ENCODE measurements at places on chromosomes 3 and 15.

DNA sequence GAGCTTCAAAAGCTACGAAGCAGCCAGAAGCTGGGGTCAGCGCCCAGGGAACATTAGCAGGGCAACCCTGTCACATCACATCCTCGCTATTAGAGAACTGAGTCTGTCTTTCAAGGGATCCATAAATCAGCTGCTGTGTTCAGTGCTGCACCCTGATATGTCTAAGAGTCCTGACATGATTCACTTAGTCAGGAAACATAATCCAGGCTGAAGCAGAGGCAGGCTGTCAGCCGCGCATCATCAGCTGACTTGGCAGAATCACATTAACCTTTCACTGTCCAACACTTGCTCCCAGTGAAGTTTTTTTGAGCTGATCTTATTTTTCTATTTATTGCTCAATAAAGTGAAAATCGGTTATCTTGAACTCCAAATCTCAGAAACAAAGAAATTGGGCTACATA is 23.5 kb downstream of the MYH15 start:
- H3K27me3 ChIP-seq, result no peaks in the 10 kb centered on the region
- no peaks in the 10 kb centered on the region for H3K4me1 ChIP-seq
- no peaks in the 10 kb centered on the region for H3K36me3 ChIP-seq
- no peak overlapping the region for H3K27ac ChIP-seq

GRCh38 chr3:56219894-56220805 is 248.1 kb downstream of the ERC2 start:
- no peaks in the 10 kb centered on the region for H3K27me3 ChIP-seq
- H3K4me1 ChIP-seq, result no peaks in the 10 kb centered on the region
- DNase-seq, result no peak
- H3K27ac ChIP-seq, result no peak overlapping the region

GRCh38 chr3:133209871-133210550 is 171.8 kb downstream of the TMEM108 start:
- no peaks in the 10 kb centered on the region for H3K4me1 ChIP-seq
- no peaks in the 10 kb centered on the region for H3K36me3 ChIP-seq
- no peak overlapping the region for H3K27ac ChIP-seq
- no peaks in the 10 kb centered on the region for H3K27me3 ChIP-seq
- H3K4me3 ChIP-seq, result no peak overlapping the region

DNA sequence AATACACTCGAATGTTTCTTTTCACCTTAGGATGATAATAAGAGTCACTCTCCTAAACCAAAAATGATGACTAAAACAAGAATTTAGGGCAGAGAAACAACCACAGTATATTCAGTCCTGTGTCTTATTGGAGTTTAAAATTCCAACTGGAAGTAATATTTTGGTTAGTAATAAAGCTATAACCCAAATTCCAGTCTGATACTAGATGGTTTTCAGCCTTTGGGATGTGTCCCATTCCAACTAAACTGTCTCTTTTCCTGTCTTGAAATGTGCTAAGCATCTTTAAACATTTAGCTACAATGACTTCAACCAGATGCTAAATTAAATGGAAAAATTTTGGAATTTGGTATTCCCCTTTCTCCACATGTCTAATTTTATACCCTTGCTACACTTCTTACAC is 510.0 kb downstream of the ROBO1 start:
- H3K27me3 ChIP-seq, result no peaks in the 10 kb centered on the region
- no peak overlapping the region for H3K27ac ChIP-seq
- H3K4me1 ChIP-seq, result no peaks in the 10 kb centered on the region
- no peak overlapping the region for H3K4me3 ChIP-seq

GRCh38 chr15:47824147-47824546 is 106.8 kb downstream of the SEMA6D start:
- H3K36me3 ChIP-seq, result no peaks in the 10 kb centered on the region
- no peak overlapping the region for H3K4me3 ChIP-seq
- DNase-seq, result no peak
- H3K4me1 ChIP-seq, result no peaks in the 10 kb centered on the region
- H3K27ac ChIP-seq, result no peak overlapping the region
- no peaks in the 10 kb centered on the region for H3K27me3 ChIP-seq

DNA sequence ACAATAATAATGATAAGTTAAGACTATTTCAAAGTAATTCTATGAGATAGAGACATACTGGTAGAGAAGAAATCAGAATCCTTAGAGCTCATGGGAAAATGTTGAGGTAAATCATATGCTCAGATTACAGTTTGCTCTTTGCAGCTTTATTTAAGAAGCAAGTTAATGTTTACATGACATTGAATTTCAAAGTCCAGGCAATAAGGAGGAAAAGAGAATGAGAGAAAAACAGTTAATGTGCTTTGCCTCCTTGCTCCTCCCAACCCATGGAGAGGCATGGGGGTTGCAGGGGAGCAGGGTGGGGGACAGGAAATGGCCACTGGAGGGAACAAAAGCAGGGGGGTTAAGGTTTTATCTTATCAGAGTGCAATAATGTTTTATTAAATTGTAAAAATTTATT is 42.2 kb upstream of the ZBTB38 start:
- H3K27ac ChIP-seq, result no peak overlapping the region
- H3K27me3 ChIP-seq, result no peaks in the 10 kb centered on the region
- H3K4me3 ChIP-seq, result no peak overlapping the region
- no peaks in the 10 kb centered on the region for H3K36me3 ChIP-seq
- no peak for DNase-seq

DNA sequence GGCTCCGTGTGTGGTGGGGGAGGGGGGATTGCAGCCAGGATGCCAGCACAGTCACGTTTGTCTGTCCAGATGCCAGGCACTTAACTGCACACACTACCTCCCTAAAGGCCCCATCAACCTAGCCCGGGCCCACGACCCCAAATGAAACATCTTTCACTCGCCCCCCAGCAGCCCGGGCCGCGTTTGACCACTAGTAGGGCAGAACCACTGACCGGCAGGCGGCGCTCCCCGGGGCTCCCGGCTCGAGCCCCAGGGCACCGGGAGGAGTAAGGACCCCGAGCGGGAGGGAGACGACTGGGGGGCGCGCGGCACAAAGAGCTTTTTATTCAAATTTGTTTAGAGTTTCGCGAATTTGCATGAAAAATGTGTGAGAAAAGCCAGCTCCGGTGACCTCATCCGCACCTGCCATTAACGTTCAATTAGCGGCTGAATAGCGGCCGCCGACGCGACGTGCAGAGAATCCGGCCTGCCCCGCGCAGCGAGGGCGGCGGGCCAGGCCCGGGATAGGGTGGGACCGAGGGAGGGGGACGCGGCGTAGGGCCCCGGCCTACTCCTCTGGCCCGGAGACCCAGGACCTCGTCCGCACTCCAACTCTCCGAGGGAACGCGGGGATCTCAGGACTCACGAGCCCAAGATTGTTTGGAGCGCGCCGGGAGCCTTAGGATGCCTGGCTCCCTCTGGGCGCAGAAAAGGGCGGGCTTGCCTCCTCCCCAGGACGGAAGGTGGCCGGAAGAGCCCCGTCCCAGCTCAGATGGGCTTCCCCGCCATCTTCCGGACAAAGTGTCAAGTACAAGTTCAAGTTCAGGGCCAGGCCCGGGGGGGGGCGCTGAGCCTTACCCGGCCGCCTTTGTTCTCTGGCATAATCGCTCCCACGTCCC is 64.9 kb upstream of the POLG start:
- no peak overlapping the region for H3K4me3 ChIP-seq
- DNase-seq, result peak; percentile 79
- H3K4me1 ChIP-seq, result no peaks in the 10 kb centered on the region
- no peaks in the 10 kb centered on the region for H3K36me3 ChIP-seq
- no peaks in the 10 kb centered on the region for H3K27me3 ChIP-seq

DNA sequence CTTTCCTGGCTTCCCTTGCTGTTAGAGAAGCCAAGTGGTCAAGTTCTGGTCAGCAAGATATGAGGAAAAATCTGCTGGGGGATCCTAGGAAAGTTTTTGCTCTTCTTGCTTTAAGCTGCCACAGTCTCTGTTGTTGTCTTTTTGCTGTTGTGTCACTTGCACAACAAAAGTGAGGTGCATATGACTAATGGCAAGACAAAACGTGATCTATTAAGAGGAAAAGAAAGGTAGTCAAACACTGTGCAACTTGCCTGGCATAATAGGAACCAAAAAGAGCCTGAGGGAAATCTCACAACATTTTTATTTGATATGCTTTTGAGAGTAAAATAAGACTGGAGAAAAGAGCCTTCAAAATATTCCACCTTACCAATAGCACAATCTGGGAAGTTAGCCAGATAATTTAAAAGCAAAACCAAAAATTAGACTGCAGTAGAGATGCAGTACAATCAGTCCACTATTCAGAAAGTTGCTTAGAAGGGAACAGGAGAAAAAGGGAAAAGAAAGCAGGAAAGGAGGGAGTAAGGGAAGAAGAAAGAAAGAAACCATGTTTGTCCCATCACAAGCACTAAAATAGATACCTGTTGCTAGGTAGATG is 110.0 kb upstream of the SLC4A7 start:
- H3K27me3 ChIP-seq, result no peaks in the 10 kb centered on the region
- no peak for DNase-seq
- no peak overlapping the region for H3K4me3 ChIP-seq
- peak overlapping the region; percentile 57 for H3K27ac ChIP-seq
- H3K4me1 ChIP-seq, result peaks cover 9% of the 10 kb centered on the region
- no peaks in the 10 kb centered on the region for H3K36me3 ChIP-seq

DNA sequence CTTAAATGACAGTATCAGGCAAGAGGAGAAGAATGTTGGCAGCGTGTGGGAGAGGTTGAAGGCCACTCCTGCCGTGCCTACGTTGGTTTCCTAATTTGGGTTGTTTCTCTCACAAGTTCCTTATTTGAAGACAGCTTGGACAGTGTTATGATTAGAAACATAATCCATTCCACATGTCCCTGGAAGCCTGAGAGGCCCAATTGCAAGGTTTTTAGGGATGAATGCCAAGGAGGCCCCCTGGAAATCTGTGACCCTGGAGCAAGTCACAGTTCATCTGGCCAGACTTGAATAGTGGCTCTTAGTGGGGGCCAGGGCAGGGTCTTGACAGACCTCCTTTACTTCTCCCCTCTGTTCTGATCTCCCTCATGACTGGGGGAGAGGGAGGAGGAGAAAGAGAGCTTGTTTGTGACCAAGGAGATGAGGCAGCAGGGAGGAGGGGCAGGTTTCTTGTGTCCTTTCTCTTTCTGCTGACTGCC is 584.4 kb upstream of the TBL1XR1 start:
- no peaks in the 10 kb centered on the region for H3K36me3 ChIP-seq
- no peaks in the 10 kb centered on the region for H3K27me3 ChIP-seq
- no peak for DNase-seq

- no peaks in the 10 kb centered on the region for H3K36me3 ChIP-seq
- H3K4me3 ChIP-seq, result no peak overlapping the region
- H3K4me1 ChIP-seq, result peaks cover 1% of the 10 kb centered on the region
- no peaks in the 10 kb centered on the region for H3K27me3 ChIP-seq
- no peak for DNase-seq
Measured at GRCh38 chr15:57457726-57458125, 81.4 kb downstream of the CGNL1 start.

- H3K36me3 ChIP-seq, result no peaks in the 10 kb centered on the region
- no peak for DNase-seq
- no peak overlapping the region for H3K27ac ChIP-seq
- H3K27me3 ChIP-seq, result no peaks in the 10 kb centered on the region
Measured at GRCh38 chr3:5072100-5072816, 49.8 kb upstream of the ARL8B start.

- no peak for DNase-seq
- no peak overlapping the region for H3K4me3 ChIP-seq
- no peak overlapping the region for H3K27ac ChIP-seq
Measured at GRCh38 chr15:41043276-41043951, 72.7 kb downstream of the INO80 start.

- no peaks in the 10 kb centered on the region for H3K36me3 ChIP-seq
- no peaks in the 10 kb centered on the region for H3K4me1 ChIP-seq
- no peak overlapping the region for H3K4me3 ChIP-seq
- H3K27ac ChIP-seq, result no peak overlapping the region
- no peak for DNase-seq
Measured at GRCh38 chr15:72916897-72917296, 133.3 kb upstream of the ADPGK start.

- no peak overlapping the region for H3K27ac ChIP-seq
- no peaks in the 10 kb centered on the region for H3K36me3 ChIP-seq
- H3K4me1 ChIP-seq, result no peaks in the 10 kb centered on the region
- no peak for DNase-seq
- no peak overlapping the region for H3K4me3 ChIP-seq
- H3K27me3 ChIP-seq, result no peaks in the 10 kb centered on the region
Measured at GRCh38 chr3:170811515-170811914, 58.5 kb downstream of the RPL22L1 start.

DNA sequence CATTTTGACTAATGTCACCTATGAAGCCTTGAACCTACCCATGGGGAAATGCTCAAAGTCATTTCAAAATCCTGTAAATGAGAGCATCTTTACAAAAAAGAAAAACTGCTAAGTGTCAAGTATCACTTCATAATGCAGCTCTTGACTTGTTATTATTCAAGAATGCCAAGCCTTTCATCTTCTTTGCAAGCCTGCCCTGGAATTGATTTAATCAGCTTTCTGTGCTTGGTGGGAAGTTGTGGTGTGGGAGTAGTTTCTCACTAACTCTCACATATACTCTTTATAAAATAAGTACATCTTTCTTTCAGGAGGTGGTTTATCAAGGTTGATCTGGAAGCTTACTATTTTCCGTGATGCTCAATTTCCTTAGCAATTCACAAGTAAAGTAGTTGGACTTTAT is 43.6 kb downstream of the RYR3 start:
- H3K4me1 ChIP-seq, result no peaks in the 10 kb centered on the region
- H3K27ac ChIP-seq, result no peak overlapping the region
- DNase-seq, result no peak
- H3K36me3 ChIP-seq, result no peaks in the 10 kb centered on the region
- no peak overlapping the region for H3K4me3 ChIP-seq
- H3K27me3 ChIP-seq, result no peaks in the 10 kb centered on the region

- no peak for DNase-seq
- no peaks in the 10 kb centered on the region for H3K27me3 ChIP-seq
- H3K4me3 ChIP-seq, result no peak overlapping the region
- H3K36me3 ChIP-seq, result no peaks in the 10 kb centered on the region
- no peaks in the 10 kb centered on the region for H3K4me1 ChIP-seq
Measured at GRCh38 chr15:37140531-37141058, 40.2 kb upstream of the MEIS2 start.

DNA sequence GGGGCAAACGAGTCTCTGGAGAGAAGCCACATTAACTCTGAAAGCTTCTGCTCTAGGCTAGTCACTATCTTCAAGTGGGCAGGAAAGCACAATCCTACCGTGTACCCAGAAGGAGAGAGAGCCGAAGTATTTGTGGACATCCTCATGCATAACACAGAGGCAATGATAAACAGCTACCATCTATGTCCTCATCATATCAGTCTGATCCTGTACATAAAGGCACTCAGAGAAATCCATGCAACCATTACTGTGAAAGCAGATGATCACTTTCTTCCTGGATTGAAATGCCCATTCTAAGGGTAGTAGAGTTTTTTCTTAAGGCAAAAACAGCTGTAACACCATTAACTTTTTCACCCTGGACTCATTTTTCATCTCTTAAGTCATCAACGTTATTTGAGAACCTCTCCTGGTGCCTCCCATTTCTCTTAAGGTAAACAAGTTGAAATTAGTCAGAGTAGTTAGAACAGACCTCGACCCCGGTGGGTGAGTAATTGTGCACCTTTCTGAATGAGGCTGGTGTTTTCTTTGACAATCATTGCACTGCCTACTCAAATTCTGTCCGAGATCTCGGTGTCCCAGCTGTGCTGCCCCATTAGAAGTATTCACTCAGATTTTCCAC is 327.4 kb downstream of the SHQ1 start:
- no peak for DNase-seq
- H3K36me3 ChIP-seq, result no peaks in the 10 kb centered on the region
- H3K4me1 ChIP-seq, result no peaks in the 10 kb centered on the region
- H3K4me3 ChIP-seq, result no peak overlapping the region
- H3K27ac ChIP-seq, result no peak overlapping the region
- no peaks in the 10 kb centered on the region for H3K27me3 ChIP-seq

GRCh38 chr15:31125061-31125460 is 23.5 kb upstream of the TRPM1 start:
- no peaks in the 10 kb centered on the region for H3K36me3 ChIP-seq
- H3K27ac ChIP-seq, result no peak overlapping the region
- no peaks in the 10 kb centered on the region for H3K27me3 ChIP-seq
- no peak for DNase-seq
- H3K4me3 ChIP-seq, result no peak overlapping the region
- no peaks in the 10 kb centered on the region for H3K4me1 ChIP-seq

All from aorta (tissue), 5 donors.